ENCODE measurements at places on chromosomes 11 and 22. TPM values are rescaled to one million over a fixed set of nuclear protein-coding genes. Genes with fewer than 3 reads are reported as not detected.

The CFAP68 gene
- 10.9 TPM for total RNA-seq

The ANGPTL5 gene
- 1.2 TPM for total RNA-seq

DNA sequence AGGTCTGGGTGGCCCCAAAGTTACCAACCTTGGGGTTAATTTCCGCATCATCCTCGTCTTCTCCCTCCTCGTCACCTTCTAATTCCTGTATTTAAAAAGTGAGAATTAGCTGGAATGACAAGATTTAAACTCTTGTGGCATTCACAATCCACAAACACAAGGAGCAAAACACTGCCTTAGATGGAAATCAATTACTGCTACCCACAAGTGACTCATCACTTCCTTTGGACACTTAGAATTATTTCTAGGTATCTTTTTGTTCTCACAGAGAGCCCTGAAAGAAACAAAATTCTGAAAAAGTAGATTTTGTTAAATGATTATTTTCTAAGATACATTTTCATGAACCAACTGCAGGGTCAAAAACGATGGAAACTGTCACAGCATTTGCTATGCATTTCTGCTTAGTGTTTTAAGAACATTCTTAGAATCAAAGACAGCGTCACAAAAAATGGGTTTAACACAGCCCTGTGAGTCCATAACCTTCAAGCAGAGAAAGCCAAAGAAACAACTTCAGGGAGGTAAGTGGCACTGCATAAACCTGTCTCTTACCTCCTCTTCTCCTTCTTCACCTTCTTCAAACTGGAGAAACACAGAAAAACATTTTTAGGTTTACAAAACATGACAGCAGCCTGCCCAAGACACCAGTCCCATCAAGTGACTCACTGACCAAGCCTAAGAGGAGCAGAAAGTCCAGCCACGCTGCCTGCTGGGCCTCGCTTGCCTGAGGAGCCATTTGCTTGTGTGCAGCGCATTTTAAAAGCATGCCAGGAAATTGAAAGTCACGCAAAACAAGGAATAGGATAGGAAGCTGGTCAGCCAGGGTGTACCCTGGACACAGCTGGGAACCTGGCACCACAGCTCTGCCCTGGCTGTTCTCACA lies 22.3 kb upstream of the PHLDA2 start:
- peak overlapping the region; percentile 69 for H3K27ac ChIP-seq
- H3K4me1 ChIP-seq = peaks cover 27% of the 10 kb centered on the region
- H3K27me3 ChIP-seq = no peaks in the 10 kb centered on the region
- no peak overlapping the region for H3K4me3 ChIP-seq

GRCh38 chr22:27063406-27063805 lies 406.0 kb downstream of the MIAT start:
- peaks cover 28% of the 10 kb centered on the region for H3K27me3 ChIP-seq
- no peaks in the 10 kb centered on the region for H3K4me1 ChIP-seq
- H3K36me3 ChIP-seq = no peaks in the 10 kb centered on the region
- H3K4me3 ChIP-seq = no peak overlapping the region
- no peak overlapping the region for H3K27ac ChIP-seq
- no peak for DNase-seq

GRCh38 chr11:77361184-77361583 lies 59.7 kb upstream of the GDPD4 start:
- no peaks in the 10 kb centered on the region for H3K36me3 ChIP-seq
- no peaks in the 10 kb centered on the region for H3K27me3 ChIP-seq
- H3K27ac ChIP-seq = no peak overlapping the region
- H3K4me1 ChIP-seq = no peaks in the 10 kb centered on the region
- no peak for DNase-seq
